Stimulated activated CD4-positive, alpha-beta T cell treated with anti-CD3 and anti-CD28 coated beads, Interleukin-12 subunit alpha, Interleukin-12 subunit beta, amount 100 ng/mL, for 48 hours (primary cell): ENCODE measurements at places on chromosomes 16 and 17.

GRCh38 chr16:55779402-55780094, 53.3 kb downstream of the CES1 start:
- DNase-seq = no peak

GRCh38 chr16:47574091-47575054, 113.2 kb downstream of the PHKB start:
- DNase-seq = peak; percentile 35

- DNase-seq = no peak
These were observed 31.9 kb upstream of the NUDT7 start for GRCh38 chr16:77690416-77690815.

- DNase-seq = peak; percentile 15
These were observed 37.0 kb upstream of the PEMT start for GRCh38 chr17:17628388-17629008.

GRCh38 chr17:77184474-77184873, 43.7 kb downstream of the SEC14L1 start:
- DNase-seq = no peak

- no peak for DNase-seq
These were observed 10.7 kb upstream of the STX4 start for GRCh38 chr16:31022544-31023251.

GRCh38 chr16:77596261-77596660, 126.1 kb upstream of the NUDT7 start:
- DNase-seq = no peak

- DNase-seq = no peak
These were observed 43.4 kb upstream of the ANKFN1 start for GRCh38 chr17:56109836-56110235.

DNA sequence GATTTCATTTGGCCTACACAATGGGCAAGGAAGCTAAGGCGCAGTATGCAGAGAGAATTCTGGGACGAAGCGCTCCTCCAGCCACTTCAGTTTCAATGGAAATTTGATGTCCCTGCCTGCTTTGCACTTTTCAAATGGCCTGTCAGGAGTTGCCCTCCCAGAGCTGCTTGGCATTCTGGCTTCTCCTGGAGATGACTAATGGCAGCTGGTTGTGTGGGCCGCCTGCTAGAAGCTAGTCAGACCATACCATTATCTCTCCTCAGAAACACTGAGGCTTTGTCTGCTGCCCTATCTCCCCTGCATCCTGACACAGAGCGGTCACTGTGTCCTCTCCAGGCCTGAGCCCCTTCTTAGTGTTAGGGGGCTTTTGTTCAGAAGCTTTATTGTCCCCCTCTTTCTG, 180.1 kb downstream of the SPECC1 start:
- DNase-seq = no peak

DNA sequence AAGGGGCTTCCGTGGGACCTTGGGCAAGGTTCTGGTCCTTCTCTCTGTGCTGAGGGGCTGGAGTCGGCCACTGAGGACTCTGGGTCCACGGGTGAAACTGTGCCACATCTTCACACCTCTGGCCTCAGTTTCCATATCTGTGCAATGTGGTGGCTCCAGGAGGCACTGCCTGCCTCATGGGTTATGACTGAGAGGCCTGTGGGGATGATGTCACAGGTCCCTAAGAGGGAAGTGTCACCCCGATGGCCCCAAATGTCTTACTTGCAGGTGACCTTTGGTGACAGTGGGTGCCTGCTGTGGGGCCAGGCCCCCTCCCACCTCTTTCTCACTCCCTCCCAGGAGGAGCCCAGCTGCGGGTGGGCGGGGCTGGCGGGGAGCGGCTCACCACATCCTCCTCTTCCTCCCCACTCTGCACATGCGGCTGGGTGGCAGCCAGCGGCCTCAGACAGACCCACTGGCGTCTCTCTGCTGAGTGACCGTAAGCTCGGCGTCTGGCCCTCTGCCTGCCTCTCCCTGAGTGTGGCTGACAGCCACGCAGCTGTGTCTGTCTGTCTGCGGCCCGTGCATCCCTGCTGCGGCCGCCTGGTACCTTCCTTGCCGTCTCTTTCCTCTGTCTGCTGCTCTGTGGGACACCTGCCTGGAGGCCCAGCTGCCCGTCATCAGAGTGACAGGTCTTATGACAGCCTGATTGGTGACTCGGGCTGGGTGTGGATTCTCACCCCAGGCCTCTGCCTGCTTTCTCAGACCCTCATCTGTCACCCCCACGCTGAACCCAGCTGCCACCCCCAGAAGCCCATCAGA, at the start of gene IL21R:
TSS of gene IL21R (plus strand) at position 407 of the 801 bp plus-strand sequence. CDS start 27,898 bp downstream, outside the sequence.
- DNase-seq = peak; percentile 76

- no peak for DNase-seq
These were observed 86.7 kb downstream of the SHISA9 start for GRCh38 chr16:12988071-12988470.

DNA sequence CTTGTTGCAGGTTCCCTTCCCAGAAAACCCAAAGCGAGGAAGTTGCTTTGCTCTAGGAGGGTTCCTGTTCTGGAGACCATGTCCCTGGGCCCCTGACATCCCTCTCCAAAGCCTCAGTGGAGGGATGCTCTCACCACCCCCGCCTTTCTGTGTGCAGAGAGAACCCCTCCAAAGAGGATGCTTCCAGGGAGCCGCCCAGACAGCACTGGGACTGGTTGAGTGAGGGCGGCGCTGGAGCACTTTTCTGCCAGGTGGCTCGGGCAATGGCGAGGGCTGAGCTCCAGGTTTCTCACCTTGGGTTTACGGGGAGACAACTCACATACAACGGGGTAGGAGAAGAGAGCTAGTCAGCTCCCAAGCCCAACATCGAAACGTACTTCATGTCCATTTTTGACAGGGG, 7.3 kb downstream of the EMC6 start:
- no peak for DNase-seq

GRCh38 chr17:57349541-57350247, 93.4 kb downstream of the MSI2 start:
- DNase-seq = no peak

GRCh38 chr17:6041246-6041645, 28.9 kb upstream of the WSCD1 start:
- DNase-seq = no peak
